Right ventricle myocardium inferior (tissue), 1 donor: ENCODE measurements at places on chromosomes 2 and 18.

DNA sequence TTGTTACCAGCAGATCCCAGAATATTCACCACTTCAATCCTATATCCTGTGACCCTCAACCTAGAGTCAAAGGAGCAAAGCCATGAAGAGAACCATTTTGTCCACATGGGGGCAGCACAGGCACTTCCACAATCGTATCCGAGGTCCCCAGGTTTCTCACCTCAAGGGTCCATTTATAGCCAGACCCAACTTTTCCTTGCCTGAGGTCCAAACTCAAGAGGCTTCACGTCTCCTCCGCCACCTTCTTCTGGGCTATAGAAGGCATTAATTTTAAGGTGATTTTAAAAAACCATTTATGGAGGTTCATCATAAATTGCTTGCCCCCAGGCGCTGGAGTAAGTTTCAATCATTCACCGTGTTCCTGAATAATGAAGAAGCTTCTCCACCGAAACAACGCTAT is 111.6 kb upstream of the NABP1 start:
- no peak for DNase-seq

DNA sequence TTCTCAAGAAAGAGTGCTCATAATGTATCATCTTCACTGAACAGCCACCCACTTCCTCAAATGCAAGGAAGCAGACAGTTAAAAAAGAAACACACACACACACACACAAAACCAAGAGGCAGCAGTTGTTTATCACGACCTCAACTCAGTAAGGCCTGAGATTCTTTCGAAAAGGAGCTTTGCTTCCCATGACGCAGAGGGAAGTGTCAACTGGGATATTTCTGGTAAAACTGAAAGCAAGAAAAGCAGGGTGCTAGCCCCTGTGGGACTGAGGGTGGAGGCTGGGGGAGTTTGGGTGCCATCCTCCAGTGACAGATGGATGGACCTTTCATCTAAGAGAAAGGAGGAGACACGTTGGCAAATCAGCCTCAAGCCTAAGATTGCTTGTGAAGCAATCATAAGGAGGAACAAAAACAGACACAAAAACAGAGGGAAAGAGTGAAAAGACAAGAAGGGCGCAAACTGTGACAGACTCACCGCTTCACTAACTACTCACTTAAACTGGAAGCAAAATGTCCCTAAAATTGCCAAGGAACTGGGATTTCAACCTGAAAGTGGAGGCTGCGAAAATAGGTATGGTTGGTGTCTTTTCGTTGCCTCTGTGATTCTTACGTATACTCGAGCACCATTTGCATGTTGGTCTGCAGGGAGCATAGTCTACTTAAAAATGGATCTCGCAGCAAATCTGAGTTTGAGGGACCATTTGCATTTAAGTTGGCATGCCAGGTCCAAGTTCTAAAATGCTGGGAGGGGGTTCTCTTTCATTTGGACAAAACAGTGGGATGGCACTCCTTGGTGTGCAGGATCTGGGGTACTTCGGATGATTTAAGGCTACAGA is at the start of gene ARHGAP25:
TSS of gene ARHGAP25 (plus strand) at position 124 of the 838 bp plus-strand sequence. CDS start at position 513, 389 bp downstream.
- DNase-seq: no peak

- no peak for DNase-seq
Measured at GRCh38 chr2:188404341-188405004, 112.8 kb downstream of the GULP1 start.

DNA sequence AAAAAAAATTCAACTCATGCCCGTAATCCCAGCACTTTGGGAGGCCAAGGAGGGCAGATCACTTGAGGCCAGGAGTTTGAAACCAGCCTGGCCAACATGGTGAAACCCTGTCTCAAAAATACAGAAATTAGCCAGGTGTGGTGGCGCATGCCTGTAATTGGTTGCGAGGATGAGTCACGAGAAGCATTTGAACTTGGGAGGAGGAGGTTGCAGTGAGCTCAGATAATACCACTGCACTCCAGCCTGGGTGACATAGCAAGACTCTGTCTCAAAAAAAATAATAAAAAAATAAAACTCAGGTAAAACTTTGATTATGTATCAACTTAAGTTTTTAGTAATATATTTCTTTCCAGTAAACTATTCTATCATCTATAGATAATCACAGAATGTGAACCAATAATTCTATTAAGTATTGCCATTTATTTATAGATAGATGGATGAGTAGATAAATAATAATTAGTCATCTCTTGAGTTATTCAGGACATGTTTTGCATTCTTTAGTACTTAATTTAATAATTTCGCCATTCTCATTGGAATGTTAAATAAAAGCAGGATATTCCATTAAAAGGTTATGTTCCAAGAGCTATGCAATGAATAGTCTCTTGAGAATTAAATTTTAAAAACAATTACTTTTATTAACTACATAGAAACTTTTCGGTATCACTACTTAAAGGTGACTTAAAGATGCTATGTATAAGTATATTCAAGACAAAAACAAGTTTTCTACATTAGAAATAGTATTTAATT is 48.7 kb downstream of the WDPCP start:
- no peak for DNase-seq

- no peak for DNase-seq
Measured at GRCh38 chr2:98565286-98565860, 42.9 kb downstream of the COA5 start.

DNA sequence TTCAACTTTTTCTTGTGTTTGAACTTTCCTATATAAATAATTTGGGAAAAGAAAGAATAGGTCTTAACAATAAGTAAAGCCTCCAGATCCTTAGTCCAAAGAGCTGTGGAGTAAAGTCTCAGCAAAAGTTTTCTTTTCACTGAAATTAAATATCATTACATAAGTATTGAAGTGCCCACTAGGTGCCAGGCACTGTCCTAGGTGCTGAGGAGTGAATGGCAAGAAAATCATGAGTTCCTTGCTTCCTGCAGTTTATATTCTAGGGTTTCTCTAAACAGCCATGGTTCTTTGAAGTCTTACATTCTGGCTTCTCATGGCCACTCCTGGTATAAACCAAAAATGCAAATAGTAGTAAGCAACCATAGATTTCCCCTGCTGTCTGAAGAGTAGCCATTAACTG is 59.7 kb downstream of the SPP2 start:
- DNase-seq: no peak

GRCh38 chr2:102187496-102188150 is 800 bp downstream of the IL1RL2 start:
- peak; percentile 82 for DNase-seq

DNA sequence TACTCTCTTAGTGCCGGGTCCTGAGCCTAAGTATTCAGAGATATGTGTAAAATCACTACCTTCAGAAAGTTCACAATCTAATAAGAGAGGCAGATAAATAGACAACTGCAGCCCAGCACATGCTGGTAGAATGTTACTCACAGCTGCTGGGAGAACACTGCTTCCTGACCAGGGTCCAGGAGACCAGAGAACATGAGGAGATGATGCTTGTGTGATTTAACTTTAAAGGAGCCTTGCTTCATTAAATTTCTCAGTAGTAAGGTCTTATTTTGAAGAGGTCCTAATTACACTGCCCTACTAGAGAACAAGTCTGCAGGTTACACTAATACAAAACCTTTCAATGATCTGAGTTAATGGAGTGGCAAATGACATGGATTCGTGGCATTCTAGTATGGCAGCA is 209.9 kb upstream of the TRIB2 start:
- DNase-seq: no peak

DNA sequence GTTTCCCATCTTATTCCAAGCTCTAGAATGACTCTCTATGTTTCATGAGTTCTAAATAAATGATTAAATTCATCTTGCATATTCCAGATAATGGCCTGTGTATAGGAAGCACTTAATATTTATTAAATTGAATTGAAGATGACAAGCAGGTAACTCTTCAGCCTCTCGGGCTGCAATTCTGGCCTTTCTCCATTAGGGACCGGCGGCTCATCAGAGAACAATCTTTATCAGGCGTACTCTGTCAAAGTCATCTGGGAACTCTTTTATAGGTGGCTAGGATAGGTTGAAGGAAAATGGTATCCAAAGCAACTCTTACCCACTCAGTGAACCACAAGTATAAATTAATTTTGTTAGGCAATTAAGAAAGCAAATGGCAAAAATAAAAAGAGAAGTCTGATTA is 308.5 kb downstream of the NOL4 start:
- no peak for DNase-seq

DNA sequence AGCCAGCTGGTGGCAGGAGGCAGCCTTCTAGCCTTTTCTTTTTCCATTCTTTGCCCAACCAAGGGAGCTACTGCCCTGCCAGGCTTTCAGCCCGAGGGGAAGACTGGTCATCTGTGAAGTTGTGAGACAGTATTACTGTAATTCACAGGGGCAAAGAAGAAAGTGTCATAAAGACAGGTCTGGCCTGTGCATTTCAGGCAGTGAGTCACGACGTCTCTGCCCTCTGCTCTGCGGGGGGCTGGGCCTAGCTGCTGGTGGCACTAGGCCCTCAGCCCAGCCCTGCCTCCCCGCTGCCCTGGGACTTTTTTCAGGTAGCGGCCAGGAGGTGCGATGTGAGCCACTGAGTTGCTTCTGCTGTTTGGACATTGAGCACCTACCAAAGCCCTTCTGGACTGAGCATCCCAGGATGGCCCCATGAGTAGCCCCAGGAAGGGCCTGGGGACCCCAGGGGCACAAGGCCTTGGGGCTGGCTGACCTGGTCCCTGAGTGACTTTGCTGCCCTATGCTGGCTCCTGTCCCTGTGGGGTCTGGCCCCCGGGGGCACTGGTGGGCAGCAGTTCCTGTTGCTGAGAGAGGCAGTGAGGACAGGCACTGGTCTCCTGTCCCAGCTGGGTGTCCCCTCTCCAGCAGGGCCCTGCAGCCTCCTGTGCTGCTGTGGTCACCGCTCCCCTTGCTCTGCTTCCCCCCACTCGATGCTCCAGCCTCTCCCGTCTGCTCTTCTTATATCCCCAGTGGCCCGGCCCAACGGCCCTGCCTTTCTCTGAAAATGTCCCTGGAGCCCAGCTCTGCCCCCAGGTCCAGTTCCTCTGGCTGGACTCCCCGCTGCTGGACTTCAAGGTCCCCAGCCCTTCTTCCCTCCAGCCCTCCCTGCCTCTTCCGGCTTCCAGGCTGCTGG is 7.0 kb downstream of the INHBB start:
- peak; percentile 68 for DNase-seq

- no peak for DNase-seq
Measured at GRCh38 chr2:128501700-128502099, 183.0 kb upstream of the HS6ST1 start.

GRCh38 chr2:15923597-15923996 is 16.8 kb upstream of the MYCN start:
- no peak for DNase-seq

- DNase-seq: no peak
Measured at GRCh38 chr2:200399046-200399445, 92.6 kb downstream of the SPATS2L start.

GRCh38 chr2:240581811-240582210 is 4.7 kb upstream of the CAPN10 start:
- DNase-seq: no peak

DNA sequence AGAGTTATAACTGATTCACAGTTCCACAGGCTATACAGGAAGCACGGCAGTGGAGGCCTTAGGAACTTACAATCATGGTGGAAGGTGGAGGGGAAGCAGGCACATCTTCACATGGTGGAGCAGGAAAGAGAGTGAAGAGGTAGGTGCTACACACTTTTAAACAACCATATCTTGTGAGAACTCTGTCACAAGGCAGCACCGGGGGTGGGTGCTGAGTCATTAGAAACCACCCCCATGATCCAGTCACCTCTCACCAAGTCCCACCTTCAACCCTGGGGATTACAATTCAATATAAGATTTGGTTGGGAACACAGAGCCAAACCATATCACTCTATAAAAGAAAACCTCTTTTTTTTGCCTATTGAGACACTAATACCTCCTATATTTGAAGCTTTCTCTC is 1108.5 kb upstream of the CDH2 start:
- DNase-seq: no peak

DNA sequence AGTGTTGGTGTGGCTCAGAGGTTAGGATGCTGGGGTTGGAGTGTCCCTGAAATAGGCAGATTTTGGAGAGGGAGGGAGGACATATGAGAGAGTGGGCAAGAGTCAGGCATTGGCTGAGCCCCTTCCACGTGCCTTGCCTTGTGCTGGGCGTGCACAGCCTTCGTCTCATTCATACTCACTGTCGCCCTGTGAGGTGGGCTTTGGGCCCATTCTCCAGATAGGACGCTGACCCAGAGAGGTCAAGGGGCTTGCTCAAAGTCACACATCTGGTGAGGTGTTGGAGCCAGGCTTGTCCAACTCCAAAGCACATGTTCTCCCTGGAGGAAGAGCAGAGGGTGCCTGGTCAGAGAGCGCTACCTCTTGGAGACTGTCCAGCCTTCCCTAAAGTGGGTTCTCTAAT is 166.8 kb downstream of the DYSF start:
- no peak for DNase-seq

- no peak for DNase-seq
Measured at GRCh38 chr2:134586326-134586965, 132.4 kb downstream of the TMEM163 start.

DNA sequence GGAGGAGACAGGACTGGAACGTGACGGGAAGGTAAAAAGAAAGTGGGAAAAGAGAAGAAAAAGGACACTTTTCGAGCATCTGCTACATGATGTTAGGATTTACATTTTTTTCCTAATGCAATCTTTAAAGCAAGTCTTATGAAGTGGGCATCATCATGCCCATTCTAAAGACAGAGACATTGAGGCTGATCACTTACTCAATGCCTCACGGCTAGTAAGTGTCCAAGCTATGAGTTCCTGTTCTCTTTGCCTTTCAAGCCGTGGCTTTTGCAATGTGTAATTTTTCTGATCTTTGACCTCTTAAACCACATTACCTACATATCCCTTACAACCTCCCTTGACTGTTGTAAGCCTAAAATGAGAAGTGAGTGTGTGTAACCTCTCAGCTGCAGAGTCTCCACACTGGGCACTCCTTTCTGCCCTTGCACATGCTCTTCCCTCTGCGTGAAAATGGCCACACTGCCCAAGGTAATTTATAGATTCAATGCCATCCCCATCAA is 649.2 kb downstream of the RNF144A start:
- no peak for DNase-seq

DNA sequence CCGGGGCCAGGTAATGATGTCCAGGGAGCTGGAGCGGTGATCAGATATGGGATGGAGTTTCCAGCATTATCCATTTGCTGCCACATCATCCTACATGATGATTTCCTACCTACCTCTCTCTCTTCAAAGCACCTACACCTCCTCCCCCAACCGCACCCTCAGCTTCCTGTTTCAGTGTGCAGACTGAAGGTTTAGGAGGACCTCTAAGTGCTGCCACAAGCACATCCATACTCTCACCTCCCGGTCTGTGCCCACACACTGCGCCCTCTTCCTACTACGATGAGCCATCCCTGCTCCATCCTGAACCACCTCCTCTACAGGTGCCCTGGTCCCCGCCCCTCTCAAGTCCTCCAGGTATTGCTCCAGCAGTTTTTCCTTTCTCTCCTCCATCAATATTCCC is 123.7 kb downstream of the ALPK2 start:
- DNase-seq: no peak

GRCh38 chr2:238772635-238773297 is 75.1 kb upstream of the TWIST2 start:
- DNase-seq: no peak

GRCh38 chr2:100046961-100047947 is 95.1 kb downstream of the AFF3 start:
- DNase-seq: no peak

GRCh38 chr18:48230467-48231113 is 178.6 kb downstream of the ZBTB7C start:
- DNase-seq: no peak
